ENCODE measurements at places on chromosomes 3 and 15. TPM values are rescaled to one million over a fixed set of nuclear protein-coding genes. Genes with fewer than 3 reads are reported as not detected.

Gene PRSS50
- total RNA-seq = 0.45 TPM

Gene ENTPD3
- total RNA-seq = 5.3 TPM

Gene EFHB
- total RNA-seq = 0.64 TPM

Gene OXTR
- total RNA-seq = 3.2 TPM

Gene TBC1D21
- total RNA-seq = not detected

Gene TMEM158
- 5.2 TPM for total RNA-seq

Gene TEX55
- not detected for total RNA-seq

Gene GATA2
- 2.0 TPM for total RNA-seq

Gene C3orf85
- not detected for total RNA-seq

Gene STAC
- total RNA-seq = 18.2 TPM

Gene PLCH1
- 25.0 TPM for total RNA-seq

Gene PIGX
- total RNA-seq = 27.7 TPM

Gene ECE2
- 10.1 TPM for total RNA-seq

Gene CIAO2A
- total RNA-seq = 33.6 TPM

Gene SLC12A1
- total RNA-seq = 4.0 TPM

Gene GPR87
- total RNA-seq = not detected

Gene SNX22
- 8.3 TPM for total RNA-seq

Gene FGF7
- total RNA-seq = 0.45 TPM

Gene NDUFB5
- 67.6 TPM for total RNA-seq

Gene RASA2
- total RNA-seq = 30.3 TPM

Gene ARPP21
- 81.5 TPM for total RNA-seq

Gene CPN2
- total RNA-seq = not detected

Gene SLC9C1
- 0.45 TPM for total RNA-seq

Gene ACOX2
- total RNA-seq = 3.4 TPM

Gene KBTBD13
- not detected for total RNA-seq

Gene GALNT15
- 27.5 TPM for total RNA-seq

Gene ADAMTSL3
- total RNA-seq = 1.4 TPM

Gene PATL2
- total RNA-seq = 1.1 TPM

Gene EXD1
- 0.09 TPM for total RNA-seq

Gene EPHA6
- 51.0 TPM for total RNA-seq

Gene GPR15
- total RNA-seq = not detected

Gene CRYGS
- total RNA-seq = 3.5 TPM

Gene LSM3
- total RNA-seq = 6.8 TPM

Gene CHL1
- total RNA-seq = 490 TPM

Gene EIF2B5
- total RNA-seq = 34.6 TPM

Gene BLM
- 5.6 TPM for total RNA-seq

Gene ZBED2
- not detected for total RNA-seq

Gene DNAH12
- total RNA-seq = 1.7 TPM

Gene CTDSPL
- total RNA-seq = 18.5 TPM

Gene PCSK6
- 23.0 TPM for total RNA-seq

Gene VGLL3
- total RNA-seq = 2.5 TPM

Gene ISL2
- total RNA-seq = not detected

Gene TRA2B
- total RNA-seq = 201 TPM

Gene SOX2
- total RNA-seq = 59.1 TPM

All from cerebellum (tissue), 4 donors.